Activated B cell treated with CpG ODN at 0.5 μM for 24 hours (primary cell): ENCODE measurements at places on chromosomes 3 and 15.

DNA sequence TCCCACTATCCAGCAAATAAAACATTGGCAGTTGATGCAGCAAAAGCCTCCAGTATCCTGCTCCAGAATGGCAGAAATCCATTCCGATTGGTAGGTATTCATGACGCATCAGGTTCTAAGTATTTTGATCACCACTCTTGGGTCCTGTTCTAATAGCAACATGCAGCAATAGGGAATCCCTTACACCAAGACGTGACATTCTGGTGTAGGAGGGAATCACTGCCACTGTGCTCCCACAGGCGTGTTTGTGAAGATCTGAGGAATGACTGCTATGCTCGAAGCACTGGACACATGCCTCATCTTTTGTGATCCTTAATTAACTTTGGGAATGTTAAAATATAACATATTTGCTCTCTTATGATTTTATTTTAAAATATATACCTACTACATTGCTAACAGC is 552.9 kb downstream of the MECOM start:
- DNase-seq: no peak

- DNase-seq: no peak
Measured at GRCh38 chr15:66578286-66578875, 12.6 kb upstream of the LCTL start.

DNA sequence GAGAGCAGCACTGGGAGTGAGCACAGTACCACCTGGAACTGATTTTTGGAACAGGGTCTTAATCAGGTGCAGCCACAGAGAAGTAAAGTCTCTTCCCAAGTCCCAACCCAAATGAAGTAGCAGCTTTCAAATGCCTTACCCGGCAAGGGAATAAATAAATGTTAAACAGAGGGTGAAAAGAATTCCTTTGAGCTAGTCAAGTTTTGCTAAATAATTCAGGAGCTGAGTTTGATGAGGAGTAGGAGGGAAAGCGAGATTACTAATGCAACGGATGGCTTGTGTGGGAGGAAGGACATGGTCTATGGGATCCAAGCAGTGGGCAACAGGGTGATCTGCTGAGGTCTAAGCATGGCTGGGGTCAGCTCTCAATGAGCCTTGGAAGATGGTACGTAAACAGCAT is 204.5 kb upstream of the ST8SIA2 start:
- no peak for DNase-seq

- no peak for DNase-seq
Measured at GRCh38 chr15:70283511-70283910, 185.8 kb upstream of the TLE3 start.

- no peak for DNase-seq
Measured at GRCh38 chr15:65583701-65584100, 27.2 kb downstream of the INTS14 start.

DNA sequence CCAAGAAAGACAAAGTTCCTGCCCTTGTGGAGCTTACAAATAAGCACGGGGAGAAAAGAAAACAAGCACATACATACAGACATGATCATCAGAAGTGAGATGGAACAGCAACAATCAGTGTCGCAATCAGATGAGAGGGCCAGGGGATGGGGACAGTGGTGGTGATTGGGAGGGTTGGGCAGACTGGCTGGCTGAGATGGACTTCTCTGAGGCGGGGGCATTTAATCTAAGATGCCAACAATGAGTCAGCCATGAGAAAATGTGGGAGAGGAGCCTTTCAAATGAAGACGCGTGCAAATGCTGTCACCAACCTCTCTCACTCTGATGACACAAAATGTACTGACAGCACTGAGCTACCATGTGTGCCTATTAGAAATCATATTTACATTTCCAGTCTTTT is 81.4 kb downstream of the NCEH1 start:
- DNase-seq: no peak

DNA sequence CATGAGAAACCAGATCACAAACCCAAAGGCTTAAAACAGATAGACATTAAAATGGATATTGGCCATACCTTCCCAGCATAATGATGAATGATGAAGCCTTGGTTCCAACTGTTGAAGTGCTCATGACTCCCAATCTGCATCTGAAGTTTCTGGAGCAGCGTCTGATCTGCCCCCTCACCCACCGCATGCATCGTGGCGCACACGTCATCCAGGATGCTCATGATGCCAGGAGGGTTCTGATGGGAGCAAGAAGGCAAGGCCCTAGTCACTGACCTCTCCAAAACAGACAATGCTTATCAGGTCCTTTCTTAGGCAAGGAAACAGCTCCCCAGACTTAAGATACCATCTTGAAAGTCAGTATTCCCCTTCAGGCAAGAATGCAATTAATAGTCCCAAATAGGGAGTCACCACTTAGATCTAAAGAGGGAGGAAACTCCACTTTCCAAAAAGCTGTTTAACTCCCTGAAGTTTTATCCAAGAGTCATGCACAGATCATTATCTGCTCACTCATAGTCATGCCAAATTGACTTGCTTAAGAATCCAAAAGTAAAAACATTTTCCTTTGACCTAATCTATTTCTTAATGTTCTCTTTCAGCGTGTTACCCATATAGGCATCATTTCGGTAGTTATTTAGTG is 2.1 kb downstream of the LDHAL6B start:
- DNase-seq: no peak

- no peak for DNase-seq
Measured at GRCh38 chr15:63638839-63639238, 41.7 kb downstream of the FBXL22 start.

- no peak for DNase-seq
Measured at GRCh38 chr3:115862099-115862498, 238.8 kb downstream of the GAP43 start.

- no peak for DNase-seq
Measured at GRCh38 chr3:28915741-28916500, 364.9 kb upstream of the RBMS3 start.

DNA sequence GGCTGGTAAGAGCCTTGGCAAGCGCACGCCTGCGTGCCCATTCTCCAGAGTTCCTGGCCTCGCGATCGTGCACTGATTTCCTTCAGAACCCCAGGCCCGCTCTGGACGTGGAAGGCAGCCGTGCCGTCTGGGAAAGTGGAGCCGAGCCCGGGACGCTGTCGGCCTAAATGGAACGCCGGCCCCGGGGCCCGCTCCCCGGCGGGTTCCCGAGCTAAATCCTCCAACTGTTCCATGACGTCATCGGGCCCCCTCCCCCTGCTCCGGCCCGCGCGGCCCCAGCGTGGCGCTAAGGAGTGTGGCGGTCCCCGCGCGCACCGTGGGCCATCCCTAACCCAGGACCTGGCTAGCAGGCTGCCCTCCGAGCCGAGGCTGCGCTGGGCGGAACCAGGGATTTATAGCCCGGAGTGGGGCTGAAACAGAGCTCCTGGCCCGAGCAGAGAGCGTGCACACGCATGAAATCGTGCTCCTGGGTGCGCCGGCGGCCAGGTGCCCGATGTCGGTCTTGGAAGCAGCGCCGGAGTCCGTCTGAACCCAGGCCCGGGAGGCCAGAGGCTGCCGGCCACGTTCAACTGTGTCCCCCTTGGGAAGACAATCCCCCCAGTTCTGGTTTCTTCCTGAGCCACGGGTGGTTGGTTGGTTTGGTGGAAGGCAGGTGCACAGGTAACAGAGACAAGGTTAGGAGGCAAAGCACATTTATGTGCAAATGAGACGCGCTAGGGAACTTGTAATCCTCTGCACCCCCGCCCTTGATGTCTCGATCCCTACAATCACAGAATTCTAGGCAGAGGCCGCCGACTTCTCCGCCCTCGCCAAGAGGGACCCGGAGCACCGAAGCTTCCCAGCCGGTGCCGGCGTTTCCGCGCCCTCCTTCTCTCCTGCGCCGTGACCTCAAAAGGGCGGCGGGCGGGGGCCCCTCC is 84.9 kb upstream of the ETV5 start:
- no peak for DNase-seq

- DNase-seq: no peak
Measured at GRCh38 chr3:119913021-119913420, 131.1 kb downstream of the NR1I2 start.

DNA sequence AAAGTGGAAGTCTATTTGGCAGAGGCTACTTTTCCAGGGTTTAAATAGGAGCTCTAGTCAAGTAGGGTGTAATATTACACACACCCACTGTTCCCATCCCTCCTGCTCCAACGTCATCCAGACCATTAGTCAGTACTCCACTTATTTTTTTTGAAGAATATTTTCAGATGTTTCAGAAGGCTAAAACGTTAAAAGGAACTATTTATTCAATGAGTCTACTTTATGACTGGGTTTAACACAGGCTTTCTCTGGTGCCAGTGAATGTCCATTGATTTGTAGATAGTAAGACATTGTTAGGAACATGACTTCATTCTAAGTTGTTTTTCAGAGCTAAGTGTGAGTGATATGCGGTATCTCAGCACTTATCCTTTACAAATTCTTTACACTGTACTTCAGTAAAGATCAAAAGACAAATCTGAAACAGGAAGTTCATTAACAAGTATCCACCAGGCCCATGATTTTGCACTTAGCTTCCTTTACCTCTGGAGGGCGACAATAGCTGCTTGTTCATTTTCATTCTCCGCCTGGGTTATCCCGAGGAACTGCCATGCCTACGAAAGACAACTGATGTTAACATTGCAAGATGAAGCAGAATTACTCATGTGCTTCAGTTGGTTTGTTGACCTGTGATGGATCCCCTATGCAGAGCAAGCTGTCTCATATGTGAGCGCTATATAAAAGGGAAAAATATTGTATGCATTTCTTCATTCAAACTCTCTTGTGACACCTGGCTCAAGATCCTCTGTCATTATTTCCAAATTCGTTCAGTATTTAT is 158.7 kb downstream of the USP13 start:
- no peak for DNase-seq

DNA sequence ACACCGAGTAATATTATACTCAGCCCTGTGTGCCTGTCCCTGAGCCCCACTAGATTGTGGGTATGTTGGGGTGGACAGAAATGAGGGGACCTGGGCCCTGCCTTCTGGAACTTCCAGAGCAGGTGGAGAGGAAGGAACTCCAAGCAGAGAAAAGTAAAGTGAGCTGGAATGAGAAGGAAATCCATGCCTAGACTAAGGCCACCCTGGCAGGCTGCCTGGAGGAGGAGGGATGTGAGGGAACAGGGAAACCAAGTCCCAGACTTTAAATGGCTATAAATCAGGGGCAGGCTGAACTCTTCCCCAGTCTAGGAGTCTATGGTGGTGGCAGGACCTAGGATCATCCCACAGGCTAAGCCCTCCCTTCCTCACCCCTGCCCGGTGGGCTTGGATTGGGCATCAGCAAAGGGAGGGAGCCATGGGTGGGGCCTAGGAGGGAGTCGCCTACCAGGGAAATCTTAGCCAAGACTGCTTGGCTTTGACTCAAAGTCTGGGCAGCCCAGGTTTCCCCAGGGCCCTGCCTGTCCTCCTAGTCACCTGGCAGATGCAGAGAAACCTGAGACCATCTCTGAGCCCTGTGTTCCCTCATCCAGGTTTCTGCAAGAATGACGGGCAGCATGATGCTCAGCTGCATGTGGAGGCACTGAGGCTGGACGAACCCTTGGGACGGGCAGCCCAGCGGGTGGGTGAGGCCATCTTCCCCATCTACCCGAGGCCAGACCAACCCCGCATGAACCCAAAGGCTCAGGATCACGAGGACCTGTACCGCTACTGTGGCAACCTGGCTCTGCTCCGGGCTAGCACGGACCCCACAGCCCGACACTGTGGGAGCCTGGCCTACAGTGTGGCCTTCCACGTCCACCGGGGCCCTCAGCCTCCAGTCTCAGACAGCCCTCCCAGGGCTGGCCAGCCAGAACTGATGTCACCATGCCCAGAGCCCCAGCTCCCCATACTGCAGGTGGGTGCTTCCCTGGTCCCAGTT is 15.6 kb upstream of the STRA6 start:
- no peak for DNase-seq

- DNase-seq: no peak
Measured at GRCh38 chr3:185744997-185745843, 79.6 kb downstream of the IGF2BP2 start.
